ENCODE measurements at places on chromosomes 3 and 15. TPM values are rescaled to one million over a fixed set of nuclear protein-coding genes. Genes with fewer than 3 reads are reported as not detected.

Gene ZNF385D
- 1.6 TPM for total RNA-seq

Gene PPCDC
- total RNA-seq, result 7.5 TPM

DNA sequence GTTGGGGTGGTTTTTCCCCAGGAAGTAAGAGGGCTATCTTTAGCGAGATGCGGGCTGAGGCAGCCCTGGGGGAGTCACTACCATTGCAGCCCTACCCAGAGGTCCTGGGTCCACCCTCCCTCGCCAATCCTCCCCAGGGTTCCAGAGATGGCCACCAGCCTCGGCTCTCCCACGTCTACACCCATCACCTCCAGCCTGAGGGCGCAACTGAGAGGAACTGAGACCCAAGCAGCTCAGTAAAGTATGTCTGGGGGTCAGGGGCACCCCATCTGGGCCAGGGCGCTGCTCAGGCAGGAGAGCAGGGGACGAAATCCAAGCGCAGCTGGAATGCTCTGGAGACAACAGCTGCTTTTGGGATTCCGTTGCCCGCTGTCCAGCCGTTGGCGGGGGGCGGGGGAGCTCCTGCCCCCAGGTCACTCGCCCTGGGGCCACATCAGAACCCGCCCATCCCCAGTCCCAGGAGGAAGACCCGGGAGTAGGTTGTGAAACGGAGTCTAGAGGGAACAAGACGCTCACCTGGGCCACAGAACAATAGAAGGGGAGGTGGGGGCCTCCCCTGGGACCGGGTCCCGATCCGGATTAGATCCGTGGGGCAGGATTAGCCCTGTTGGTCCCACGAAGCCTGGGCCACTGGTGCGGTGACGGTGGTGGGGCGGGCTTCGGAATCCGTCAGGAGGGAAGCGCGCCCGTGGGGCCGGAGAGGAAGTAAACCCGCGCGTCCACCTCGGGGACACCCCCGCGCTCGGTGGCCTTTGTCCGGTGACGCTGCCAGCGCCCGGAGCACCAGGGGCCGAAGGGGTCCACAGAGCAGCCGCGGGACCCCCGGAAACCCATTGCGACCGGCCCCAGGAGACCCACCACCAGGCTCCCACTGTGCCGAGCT is 1.4 kb upstream of the NDUFAF3 start:
- peak; percentile 62 for DNase-seq

- no peak for DNase-seq
These were observed 214.1 kb upstream of the CHRM5 start for GRCh38 chr15:33754242-33754641.

GRCh38 chr15:73959801-73960200 is 32.3 kb downstream of the STOML1 start:
- no peak for DNase-seq

DNA sequence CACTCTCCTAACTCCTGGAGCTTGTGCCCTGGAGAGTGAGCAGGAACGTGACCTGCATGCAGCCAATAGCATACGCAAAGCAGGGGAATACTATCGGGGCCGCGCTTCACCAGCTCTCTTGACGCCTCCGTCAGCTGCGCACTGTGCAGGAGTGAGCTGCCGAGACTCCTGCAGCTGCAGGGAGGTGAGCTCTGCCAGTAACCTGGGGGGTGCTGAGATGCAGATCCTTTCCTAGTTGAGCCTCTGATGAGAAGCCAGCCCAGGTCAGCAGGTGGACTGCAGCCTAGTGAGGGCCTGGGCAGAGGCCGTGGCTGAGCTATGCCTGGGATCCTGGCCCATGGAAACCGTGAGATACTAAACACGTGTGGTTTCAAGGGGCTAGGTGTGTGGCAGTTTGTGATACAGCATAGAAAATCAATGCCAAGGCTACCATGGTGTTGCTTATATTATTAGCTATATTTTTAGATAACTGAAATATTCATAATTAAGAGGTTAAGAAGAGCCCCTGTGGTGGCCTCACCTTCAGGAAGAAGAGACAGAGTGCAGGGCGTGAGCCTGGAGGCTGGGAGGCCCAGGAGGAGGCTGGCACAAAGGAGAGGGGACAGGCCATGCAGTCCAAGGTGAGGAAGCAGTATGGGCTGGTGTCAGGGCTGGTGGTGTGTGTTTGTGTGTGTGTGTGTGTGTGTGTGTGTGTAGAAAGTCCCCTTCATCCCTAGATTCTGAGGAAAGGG is 5.9 kb upstream of the DNAJB8 start:
- no peak for DNase-seq

GRCh38 chr3:32278714-32279113 is 40.2 kb downstream of the CMTM8 start:
- peak; percentile 20 for DNase-seq
